ENCODE measurements at places on chromosomes 7 and 10.
A peak's percentile ranks its signal among the peaks of the same experiment; 100 is the strongest.

GRCh38 chr7:105621176-105621575, 39.9 kb upstream of the EFCAB10 start:
- DNase-seq, result no peak

GRCh38 chr7:56046721-56047445, 4.4 kb downstream of the PSPH start:
- DNase-seq, result no peak

DNA sequence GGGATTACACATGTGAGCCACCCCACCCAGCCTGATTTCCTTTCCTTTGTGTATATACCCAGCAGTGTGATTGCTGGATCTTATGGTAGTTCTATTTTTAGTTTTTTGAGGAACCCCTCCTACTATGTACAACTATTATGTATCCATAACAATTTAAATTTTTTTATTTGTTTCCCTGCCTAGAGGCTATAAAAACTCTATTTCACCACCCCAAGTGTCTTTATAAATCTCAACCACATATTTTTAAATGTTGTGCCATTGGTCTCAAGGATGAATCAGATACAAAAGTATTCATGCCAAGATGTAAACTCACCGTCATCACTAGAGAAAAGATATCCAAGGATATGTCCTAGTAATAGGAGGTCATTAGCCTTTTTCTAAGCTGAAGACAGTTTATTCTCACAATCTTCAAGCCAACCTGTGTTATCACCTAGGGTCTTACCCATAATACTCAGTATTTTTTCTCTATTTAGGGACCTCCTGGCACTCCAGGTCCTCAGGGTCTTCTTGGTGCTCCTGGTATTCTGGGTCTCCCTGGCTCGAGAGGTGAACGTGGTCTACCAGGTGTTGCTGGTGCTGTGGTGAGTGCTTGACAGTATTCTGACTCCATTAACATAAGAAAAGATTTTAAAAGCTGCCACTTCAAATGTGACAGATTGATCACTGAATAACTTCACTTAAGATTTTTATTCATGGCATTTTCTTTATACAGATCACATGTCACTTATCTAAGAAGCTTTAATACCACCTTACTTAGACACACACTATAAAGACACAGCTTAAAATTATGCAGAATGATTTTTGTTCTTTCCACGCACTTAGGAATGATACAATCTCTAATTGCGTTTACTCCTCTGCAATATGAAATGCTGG, 29.4 kb downstream of the COL1A2 start:
- peak; percentile 44 for DNase-seq

- DNase-seq, result no peak
These were observed 119.5 kb downstream of the SPDYE5 start for GRCh38 chr7:75611557-75612178.

GRCh38 chr10:77162697-77163096, 474.9 kb downstream of the KCNMA1 start:
- DNase-seq, result no peak

DNA sequence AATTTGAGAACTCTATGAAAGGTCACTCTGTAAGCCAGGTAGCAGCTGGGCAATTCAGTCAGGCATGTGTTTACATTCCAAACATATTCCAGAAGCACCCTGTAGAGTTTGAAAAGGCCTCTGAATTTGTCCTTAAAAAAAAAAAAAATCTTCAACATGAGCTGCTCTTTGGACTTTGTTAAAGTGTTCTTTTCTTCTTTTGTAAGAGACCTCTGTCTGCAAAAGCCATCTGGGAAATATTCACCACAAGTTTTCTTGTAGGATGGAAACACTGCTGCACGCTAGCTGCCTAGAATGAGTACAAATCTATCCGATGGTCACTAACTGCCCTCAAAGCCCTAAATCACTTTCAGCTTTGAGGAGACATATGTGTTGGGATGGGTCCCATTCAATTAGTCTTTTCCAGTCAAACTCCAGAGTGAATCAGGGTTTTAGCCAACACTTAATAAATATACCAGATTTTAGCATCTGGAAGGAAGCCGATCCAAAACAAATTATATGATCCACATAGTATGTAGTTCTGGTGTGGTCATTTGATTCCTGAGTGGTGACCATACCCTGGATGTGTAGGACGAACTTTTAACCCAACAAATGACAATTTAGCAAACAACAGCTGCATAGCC, 85.9 kb downstream of the CD36 start:
- DNase-seq, result no peak

DNA sequence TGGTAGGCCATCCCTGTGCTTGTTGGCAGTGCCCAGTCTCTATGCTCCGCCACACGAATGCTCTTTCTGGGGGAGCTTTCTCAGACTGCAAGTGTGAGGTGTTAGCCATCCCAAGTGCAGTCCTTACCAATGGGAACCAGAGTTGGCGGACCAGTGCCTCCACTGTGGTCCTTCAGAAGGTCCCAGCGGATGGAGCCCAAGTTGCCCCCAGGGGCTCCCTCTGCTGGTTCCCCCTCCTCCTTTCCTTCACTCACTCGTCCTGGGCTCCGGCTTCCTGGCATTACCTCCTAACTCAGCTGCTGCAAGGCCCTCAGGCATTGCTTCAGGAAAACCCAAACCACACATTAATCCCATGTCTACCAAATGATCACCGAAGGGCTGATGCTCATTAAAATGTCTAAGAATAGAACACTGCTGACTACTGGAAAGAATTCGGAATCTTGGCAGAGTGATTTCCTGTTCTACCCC, 139.8 kb downstream of the CUBN start:
- DNase-seq, result no peak

DNA sequence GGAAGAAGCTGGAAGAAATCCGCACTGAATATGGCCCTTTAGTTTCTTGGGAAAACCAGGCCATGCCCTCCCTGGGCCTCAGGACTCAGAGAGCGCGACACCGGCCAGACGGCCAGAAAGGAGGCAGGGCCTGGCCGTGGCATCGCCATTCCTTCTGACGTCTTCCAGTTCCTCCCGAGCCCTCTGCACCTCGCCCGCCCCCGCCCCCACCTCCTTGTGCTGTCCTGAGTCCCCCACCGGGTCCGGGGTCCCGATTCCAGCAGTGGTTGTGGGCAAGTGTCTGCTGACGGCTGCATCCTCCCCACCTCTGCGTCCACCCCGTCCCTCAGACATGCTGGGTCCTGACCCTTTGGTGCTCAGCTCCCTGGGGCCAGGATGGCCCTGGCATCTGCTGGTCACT, 312.1 kb upstream of the SHH start:
- no peak for DNase-seq

DNA sequence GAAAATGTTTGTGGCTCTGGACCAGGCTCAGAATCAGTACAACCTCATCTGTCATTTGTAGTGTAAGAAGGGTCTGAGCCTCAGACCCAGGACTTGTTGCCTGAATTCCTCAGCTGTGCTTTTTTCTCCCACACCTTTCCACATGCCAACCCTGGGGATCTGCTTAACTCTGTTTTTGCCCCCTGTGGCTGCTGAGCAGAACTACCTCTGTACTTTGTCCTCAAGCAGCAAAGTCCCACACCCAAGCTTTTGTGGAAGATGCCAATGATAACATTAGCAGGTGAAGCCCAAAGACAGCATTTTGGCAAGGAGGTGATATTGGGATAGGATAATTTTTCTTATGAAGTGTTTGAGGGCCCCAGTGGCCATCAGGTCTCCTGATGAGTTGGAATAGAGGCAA, 5.8 kb upstream of the CYP2C18 start:
- no peak for DNase-seq

GRCh38 chr7:70360557-70360956, 762.3 kb downstream of the AUTS2 start:
- no peak for DNase-seq

DNA sequence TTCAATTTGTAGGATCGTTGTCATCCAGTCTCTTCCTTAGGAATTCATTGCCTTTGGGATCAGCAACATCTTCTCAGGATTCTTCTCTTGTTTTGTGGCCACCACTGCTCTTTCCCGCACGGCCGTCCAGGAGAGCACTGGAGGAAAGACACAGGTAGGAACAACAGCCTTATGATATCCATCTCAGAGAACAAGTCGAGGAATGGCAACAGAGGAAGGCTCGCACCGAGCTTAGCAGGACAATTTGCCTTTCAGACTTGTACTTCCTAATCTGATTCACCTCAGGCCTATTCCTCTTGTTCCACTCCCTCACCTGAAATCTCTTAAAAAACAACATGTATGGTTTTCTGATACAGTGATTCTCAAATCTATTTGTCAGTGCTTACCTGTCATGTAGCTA, 29.5 kb downstream of the SLC26A4 start:
- DNase-seq, result no peak

- DNase-seq, result no peak
These were observed 170.9 kb upstream of the CDK1 start for GRCh38 chr10:60607372-60607771.

GRCh38 chr10:43190775-43191174, 52.5 kb downstream of the CSGALNACT2 start:
- no peak for DNase-seq
